ENCODE measurements at places on chromosomes 6 and 20.

DNA sequence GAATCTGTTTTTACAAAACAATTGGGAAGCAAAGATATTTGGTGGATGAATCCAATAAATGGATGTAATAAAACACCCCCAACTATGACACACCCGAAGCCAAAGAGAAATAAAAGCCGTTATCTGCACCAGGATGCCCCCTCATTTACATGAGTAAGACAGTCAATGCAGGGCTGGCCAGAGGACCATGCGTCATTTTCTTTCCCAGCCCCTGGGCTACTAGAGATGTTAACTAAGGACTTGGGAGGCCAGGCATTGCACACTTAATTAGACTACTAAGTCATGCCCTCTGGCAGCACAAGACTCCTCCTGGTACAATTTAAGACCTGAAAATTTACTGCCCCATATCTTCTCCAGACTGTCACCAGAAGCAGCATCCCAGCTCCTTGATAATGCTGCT, 3.2 kb downstream of the LEMD2 start:
- DNase-seq, result peak; percentile 80

DNA sequence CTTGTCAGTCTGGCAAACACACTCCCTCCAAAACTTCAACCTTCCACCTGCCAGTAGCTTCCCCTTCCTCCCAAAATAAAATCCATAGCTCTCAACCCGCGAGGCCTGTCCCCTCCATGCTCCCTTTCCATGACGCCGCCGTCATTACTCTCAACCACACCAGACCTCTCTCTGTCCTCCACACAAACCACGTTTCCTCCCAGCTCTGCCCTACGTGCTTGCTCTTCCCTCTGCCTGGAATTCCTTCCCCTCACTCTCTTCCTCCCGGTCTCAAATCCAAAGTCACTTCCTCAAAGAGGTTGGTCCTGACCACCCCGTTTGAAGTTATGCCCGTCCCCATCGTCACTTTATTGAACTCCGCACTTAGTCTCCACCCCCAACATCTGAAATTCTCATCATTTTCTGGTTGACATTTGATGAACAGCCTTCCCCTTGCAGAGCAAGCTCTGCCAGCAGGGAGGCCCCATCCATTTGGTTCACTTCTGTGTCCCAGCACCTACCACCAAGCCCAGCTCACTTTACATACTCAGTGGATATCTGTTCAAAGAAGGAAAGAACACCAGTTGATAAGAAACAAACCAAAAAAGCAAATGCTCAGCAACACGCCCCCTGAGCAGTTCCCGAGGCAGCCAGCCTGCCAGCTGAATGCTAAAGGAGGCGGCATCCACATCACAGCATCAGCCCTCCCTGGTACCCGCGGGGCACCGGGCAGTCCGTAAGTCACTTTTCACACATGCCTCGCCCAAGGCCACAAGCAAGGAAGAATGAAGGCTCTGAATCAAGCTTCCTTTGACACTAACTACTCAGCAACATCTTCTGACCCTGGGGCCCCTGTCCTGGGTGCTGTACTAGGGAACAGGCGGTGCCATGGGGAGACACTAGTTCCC, 125.0 kb downstream of the NFATC2 start:
- no peak for DNase-seq

GRCh38 chr6:6861995-6862394, 245.8 kb upstream of the RREB1 start:
- DNase-seq, result no peak

DNA sequence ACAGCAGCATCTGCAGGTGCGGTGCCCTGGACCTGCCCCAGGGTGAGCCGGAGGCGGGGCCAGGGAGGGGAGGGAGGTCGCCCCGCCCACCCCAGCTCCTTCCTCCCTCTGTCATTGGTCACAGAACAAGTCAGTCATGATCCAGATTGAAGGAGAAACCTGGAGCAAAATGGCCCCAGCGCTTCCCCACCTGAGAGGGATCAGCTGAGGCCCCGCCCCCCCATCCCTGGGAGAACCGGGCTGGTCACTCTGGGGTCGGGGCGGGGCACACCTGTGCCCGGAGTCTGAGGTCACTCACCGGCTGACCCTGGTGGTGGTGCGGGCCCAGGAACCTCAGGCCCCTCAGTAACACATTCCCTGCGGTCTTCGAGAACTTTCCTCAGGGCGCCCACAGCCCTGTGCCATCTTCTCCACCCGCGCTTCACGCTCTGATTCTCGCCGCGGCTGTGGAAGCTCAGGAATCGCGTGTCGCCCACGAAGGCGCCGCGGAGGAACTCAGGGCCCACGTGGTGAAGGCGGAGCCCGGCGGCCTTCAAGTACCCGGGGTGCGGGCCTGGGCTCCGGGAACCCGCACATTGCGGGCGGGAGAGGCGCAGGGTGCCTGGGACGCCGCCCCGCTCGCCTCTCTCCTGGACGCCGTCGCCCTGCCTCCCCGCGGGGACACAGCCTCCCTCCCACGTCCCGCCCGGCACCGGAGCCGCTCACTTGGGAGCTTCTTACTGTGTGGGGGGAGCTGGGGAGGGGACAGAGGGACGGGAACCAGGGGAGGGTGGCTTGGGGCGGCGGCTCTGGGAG, 36.4 kb upstream of the HLA-C start:
- DNase-seq, result no peak

DNA sequence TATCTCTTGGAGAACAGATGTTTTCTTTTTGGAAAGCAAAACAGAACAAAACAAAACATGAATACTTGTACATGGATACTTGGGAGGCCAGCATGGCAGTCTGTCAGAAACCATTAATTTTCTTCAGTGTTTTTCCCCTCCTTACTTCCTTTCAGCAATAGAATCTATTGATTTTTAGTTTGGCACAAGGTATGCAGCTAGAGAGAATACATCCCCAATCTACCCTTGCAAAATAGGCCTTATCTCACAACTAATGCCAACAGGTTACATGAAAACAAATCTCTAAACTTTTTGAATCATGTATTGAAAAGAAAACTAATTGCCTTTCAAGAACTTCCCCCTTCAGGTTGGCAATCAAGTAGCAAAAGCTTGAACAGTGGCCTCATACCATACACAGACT, 2.8 kb downstream of the PGK2 start:
- DNase-seq, result no peak

GRCh38 chr6:77466451-77467437, 3.5 kb upstream of the HTR1B start:
- peak; percentile 36 for DNase-seq

DNA sequence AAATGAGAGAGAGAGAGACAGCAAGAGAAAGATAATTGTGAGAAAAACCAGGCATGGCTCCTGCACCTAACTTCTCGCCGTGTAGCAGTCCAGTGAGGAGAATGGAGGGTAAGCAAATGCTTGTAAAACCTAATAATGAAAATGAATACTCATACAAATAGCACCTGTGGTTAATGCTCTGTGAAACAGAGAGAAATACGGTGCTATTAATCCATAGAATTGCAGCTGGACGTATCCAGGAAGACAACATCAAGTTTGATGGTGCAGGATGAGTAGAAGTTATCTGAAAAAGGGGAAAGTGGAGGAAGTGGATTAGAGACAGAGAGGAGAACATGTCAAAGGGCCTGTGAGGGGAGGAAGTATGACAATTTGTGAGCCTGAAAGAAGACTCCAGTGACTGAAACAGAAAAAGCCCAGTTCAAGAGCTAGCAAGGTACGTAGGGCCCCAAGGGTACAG, 89.4 kb upstream of the PAK5 start:
- no peak for DNase-seq

- DNase-seq, result no peak
These were observed 77.3 kb downstream of the DNAAF9 start for GRCh38 chr20:3330046-3330741.

- DNase-seq, result no peak
These were observed 94.1 kb upstream of the TMEM181 start for GRCh38 chr6:158465747-158466146.

DNA sequence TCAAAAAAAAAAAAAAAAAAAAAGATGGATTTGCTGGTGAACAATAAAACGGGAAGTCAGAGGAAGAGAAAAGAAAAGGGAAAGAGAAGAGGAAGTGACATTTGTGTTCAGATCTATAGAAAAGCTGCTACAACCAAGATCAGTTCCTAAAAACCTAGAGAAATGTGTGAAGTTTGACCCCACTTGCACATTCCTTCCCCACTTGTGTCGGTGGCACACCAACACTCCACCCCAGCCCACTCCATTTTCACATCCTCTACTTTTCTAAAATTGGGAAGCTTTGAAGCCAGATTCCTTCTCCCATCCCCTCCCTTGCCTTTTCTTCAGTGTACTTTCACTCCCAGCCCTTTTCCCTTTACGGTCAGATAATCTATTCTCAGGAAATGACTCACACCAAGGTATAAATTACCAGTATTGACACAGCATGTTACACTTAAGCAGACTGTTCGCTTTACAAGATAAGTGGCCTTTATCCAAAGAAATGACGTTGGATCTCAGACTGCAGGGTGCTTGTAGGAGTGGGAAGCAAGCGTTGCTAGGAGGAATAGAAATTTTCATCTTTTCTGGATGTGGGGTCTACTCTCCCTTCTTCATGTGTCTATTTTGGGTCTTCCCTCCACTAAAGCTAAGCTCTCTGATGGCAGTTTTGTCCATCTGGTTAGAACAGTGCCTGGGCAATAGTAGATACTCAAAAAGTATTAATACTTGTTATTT, 92.5 kb upstream of the ADGRF1 start:
- DNase-seq, result peak; percentile 99
